Right renal cortex interstitium (tissue), 3 donors: ENCODE measurements at places on chromosomes 13 and 19. TPM values are rescaled to one million over a fixed set of nuclear protein-coding genes. Genes with fewer than 3 reads are reported as not detected.

Gene GPC6
- 65.8 TPM for polyA plus RNA-seq

Gene ZNF682
- polyA plus RNA-seq, result 15.6 TPM

DNA sequence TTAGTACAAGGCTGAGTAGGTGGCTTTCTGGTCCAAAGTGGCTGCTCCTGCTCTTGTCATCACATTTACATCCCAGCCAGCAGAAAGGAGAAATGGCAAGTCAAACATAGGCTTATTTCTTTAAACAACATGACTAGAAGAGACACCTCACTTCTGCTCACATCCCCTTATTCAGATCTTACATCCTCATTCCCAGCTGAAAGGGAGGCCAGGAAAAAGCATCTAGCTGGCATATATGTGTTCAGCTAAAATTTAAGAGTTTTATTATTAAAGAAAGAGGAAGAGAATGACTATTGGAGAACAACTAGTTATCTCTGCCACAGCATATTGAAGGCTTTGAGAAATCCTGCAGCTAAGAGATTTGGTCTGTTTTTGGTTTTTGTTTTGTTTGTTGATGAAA lies 34.1 kb downstream of the RGCC start:
- no peak for DNase-seq

DNA sequence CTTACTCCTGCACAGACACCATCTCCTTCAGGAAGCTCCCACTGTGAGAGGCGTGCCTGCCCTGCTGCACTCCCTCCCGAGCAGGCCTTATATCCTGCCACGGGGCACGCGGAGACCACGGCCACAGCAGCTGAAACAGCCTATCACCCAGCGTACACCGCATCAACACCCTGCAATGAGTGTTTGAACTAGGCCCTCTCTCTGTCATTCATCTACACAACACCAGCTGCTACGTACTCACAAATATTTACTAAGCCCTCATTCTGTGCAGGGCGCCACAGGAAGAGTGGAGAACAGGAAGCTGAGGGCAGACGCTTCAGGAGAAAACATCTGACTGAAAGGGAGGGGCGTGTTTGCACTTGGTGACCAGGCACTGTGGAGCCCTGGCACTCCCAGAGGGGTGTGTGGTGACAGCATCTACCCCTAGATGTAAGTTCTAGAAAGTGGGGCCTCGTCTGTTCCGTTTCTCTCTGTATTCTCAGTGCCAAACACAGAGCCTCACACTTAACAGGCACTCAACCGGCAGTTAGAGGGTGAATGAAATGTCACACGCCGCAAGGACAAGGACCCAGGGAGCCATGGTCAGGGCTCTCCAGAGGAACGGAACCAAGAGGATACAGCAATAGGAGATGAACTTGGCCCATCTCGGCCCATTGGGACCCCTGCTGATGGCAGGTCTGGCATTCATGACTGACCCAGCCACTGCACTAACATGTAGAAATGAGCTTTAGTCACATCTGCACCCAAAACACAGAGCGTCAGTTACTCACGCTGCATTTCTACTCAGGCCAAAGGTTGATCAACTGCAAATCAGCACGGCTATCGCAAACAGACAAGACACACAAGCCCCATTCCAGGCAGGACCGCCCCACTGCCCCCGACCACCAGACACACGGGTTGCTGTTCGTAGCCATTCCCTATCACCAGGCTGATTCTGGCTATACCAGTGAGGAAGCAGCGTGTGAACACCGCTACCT lies 15.7 kb downstream of the RANBP3 start:
- DNase-seq, result no peak

DNA sequence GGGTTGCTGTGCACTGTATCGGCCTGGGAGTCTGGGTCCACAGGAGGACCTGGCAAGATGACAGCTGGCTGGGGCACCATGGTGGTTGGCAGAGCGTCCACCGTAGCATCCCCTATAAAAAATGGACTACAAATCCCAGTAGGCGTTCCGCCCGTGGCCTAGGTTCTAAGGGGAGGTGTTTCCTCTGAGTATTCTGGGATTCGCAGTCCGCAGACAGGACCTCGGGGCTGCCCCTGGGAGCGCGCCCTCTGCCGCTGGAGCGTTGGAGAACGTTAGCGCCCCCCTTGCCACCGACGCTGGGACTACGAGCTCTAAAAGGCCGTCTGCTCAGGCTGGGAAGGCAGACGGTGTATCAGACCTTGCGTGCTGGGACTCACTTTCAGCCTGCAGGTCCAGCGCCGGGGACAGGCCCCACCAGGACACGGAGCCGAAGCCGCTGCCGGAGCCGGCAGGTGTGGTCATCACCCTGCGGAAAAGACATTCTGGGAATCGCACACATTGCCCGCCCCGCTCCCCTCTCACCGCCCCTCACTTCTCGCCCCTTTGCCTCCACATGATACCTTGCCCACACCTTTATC lies 372 bp downstream of the DNAAF3 start:
- DNase-seq, result no peak

Gene MARK4
- polyA plus RNA-seq, result 39.6 TPM

DNA sequence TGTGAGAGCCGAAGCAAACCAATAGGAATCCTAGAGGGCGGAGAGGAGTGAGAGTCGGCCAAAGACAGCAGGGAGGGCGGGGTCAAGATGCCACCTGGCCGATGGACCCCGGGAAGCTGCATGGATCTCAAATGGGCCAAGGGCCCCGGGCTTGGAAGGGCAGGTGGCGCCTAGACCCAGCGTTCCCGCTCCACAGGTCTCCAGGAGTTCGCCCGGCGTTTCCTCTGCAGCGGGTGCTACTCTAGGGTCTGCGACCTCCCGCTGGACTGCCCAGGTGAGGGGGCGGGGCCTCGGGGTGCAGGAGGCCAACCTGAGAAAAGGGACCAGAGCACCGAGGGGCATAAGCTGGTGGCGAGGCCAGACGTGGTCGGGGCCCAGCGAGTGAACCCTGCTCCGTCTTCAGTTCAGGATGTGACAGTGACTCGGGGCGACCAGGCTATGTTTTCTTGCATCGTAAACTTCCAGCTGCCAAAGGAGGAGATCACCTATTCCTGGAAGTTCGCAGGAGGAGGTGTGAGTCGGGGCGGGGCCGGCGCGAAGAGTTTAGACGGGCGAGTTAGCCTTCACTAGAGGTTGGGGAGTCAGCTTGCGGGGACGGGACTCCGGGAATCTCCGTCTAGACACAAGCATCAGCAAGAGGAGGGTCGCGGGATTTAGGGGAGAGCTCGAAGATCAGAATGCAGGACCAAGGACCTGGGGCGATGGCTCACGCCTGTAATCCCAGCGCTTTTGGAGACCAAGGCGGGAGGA lies 9.9 kb downstream of the SPACA6 start:
- no peak for DNase-seq

- DNase-seq, result no peak
Measured at GRCh38 chr19:35710784-35711723, 6.7 kb downstream of the ZBTB32 start.

Gene LYPD3
- polyA plus RNA-seq, result 1.2 TPM

- no peak for DNase-seq
Measured at GRCh38 chr19:11887234-11887610, 360 bp upstream of the ZNF69 start.

DNA sequence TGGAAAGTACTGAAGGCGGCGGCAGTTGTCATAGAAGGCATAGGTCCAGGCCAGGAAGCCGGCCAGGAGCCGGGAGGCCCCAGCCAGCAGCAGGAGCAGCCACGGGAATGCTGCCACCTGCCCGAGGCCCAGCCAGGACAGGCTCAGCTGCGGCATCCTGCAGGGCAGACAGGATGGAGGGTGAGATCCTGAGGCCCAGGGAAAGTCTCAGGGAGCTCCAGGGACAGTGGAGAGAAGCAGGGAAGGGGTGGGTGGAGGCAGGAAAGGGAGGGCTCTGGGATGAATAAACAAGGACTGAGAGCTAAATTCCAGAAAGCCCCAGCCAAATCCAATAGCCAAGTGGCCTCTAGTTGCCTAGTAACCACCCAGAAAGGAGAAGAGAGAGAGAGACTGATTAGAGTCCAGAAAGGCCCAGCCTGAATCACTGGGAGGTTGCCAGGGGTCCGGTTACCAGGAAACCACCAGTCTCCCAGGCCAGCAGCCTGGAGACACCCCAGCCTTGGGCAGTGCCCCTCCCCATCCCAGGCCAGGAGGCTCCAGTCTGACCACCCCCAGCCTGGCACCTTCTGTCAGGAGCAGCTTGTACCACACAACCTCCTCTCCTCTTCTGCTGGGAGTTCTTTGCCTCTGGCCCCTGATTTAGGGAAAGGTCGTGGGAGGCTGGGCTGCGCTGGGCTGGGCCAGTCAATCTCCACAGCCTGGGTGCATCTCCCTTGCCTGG lies 7.5 kb upstream of the OR10H5 start:
- no peak for DNase-seq

- DNase-seq, result no peak
Measured at GRCh38 chr19:47109541-47110375, 3.8 kb downstream of the ZC3H4 start.

Gene TRPC4
- 6.2 TPM for polyA plus RNA-seq

Gene ATP4A
- not detected for polyA plus RNA-seq

Gene KLK10
- polyA plus RNA-seq, result 0.19 TPM

DNA sequence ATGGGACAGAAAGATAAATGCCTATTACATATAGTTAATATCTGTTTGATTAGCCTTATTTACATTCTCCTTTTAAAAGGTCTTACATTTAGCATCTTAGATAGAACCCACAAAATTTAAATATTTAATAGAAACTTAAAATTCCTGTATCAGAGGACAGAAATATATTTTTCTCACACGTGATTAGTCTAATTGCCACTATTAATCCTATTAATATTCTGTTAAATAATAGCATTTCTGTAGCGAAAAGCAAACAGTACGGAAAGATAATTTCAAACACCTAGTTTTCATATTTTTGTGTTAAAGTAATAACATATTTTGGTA lies 380 bp upstream of the ZNF30 start:
- DNase-seq, result no peak

GRCh38 chr13:98487522-98487921 lies 89.4 kb downstream of the STK24 start:
- no peak for DNase-seq

Gene WDR87
- polyA plus RNA-seq, result 0.01 TPM
